CMK (cell line): ENCODE measurements at places on chromosomes 11 and 22.

DNA sequence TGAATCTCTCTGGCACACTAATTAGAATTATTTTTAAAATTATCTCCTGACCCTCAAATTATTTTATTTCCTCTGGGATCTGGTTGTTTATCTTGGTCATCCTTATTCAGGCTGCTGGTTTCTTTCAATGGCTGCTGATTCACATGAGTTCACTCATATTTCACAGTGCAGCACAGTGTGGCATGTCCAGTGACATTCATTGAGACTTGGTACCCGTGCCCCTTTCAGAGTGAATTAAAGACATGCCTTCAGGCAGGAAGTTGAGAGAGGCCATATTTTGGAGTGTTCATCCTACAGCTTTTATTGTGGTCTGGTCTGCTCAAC, 13.5 kb downstream of the DCPS start:
- no peak for DNase-seq

DNA sequence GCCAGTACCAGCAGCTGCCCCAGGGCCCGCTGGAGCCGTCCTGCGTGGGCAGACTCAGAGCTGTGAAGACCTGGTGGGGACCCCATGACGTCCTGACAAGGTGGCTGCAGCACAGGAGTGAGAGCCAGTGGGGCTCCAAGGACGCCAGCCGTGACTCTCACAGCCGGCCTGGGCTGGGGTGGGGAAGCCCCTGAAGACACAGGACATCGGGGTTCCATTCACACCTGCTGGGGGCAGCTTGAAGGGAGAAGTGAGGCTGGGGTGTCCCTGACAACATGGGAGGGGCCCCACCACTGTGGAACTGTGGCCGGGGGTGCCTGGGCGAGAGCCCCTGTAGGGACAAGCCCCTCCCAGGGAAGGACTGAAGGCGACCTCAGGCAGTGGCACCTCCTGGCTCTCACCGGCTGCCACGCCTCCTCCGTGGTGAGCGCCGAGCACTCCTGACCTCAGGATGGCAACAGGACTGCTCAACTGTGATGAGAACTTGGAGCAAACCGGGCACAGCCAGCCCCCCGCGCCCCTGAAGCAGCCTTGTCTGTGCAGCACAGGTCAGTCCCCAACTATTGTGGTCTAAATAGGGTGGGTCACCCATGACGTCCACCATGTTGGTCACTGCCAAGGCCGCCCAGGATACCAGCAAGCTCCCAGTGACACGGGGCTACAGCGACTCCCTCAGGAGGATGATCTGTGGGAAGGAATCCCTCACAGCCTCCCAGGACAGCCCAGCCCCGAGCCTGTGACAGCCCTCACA, 22.7 kb upstream of the IL17REL start:
- no peak for DNase-seq

DNA sequence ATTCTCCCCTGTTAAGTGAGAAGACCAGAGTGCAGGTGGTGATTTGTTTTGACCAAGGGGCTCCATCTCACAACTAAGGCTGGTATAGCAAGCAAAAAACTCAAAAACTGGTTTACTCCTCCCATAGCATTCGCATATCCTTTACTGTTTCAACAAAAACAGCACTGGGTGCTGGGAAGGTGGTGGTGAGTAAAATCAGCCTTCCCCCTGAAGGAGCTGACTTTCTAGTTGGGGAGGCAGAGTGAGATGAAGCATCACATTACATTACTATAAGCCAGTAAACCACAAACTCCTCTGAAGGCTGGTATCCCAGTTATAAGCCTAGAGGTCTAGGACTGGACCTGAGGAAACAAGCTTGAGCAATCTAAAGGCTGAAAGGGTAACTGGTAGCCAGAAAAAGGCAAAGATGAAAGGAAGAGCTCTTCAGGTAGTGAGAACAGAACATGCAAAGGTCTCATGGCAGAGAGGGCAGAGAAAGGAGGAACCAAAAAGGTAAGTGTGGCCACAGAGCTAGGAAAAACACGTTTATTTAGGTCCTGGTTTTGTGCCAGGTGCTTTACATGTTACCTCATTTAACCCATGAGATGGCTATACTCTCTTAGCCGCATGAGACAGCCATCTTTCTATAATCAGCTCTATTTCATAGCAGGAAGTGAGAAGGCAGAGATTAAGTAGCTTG, 22.3 kb downstream of the TMEM123 start:
- DNase-seq, result no peak

GRCh38 chr11:61679296-61679695, 895 bp upstream of the DAGLA start:
- DNase-seq, result no peak

DNA sequence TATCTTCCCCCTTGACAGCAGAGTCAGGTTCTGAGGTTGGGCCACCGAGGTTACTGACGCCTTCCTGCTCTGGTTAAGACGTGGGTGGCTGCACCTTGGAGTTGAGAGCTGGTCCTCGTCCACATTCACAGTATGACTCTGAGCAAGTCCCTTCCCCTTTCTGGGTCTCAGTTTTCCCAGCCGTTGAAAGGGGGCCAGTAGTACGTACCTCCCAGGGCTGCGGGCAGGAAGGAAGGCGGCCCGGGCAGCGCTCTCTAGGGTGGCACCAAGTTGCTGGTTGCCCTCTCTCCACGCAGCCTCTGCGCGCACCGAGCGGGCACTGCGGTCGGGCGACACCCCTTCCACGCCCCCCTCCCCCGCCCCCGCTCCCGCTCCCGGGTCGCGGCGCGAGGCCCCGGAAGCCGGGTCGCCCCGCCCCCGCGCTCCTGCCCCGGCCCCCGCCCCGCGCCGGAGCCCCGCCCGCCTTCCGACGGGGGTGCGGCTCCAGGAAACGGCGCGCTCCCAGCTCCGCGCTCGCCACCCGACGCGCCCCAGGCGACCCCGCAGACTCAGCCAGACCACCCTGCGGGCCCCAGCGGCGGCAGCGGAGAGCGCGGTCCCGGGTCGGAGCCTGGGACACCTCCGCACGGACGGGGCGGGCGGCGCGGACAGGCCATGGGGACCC, at the start of gene EHBP1L1:
TSS of gene EHBP1L1 (plus strand) at position 486 of the 664 bp plus-strand sequence. CDS start 250 bp downstream, outside the sequence.
- peak; percentile 78 for DNase-seq

DNA sequence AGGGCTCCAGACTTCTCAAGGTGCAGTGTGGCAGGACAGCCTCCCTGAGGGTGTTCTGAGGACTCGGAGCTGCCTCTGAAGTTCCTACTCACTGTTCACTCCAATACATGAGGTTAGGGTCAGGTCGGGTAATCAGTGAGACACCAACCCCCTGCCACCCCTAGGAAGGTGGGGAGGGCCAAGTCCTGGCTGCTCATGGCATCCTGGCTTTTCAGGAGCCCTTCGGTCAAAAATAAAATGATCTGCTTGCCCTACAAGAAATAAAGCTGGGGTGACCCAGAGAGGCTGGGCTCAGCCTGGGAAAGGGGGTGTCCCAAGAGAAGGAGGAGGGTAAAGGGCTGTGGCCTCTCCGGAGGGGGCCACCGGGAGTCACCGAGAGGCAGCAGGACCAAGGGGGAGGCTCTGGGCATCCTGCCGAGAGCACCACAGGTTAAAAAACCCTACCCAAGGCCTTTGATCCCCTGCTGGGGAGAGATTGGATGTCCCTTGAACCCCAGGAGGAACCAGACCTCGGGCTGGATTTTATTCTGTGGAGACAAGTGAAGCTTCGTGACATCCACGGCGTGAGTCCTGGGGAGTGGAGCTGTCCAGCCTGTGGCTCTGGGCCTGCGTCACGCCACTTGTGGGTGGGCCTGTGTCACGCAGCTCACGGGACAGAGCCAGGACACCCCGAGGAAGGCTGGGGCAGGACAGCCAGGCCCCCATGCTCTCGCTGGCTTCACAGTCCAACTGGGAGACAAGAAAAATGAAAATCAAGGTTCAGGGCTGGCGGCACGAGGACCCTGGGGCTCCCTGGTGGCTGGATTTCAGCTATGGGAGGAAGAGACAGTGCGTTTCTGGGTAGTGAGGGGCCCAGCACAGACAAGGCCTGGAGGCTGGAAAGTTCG, 102.2 kb upstream of the FGF3 start:
- DNase-seq, result no peak

- DNase-seq, result no peak
Observed at GRCh38 chr22:30301995-30302809, 12.9 kb upstream of the CASTOR1 start.

DNA sequence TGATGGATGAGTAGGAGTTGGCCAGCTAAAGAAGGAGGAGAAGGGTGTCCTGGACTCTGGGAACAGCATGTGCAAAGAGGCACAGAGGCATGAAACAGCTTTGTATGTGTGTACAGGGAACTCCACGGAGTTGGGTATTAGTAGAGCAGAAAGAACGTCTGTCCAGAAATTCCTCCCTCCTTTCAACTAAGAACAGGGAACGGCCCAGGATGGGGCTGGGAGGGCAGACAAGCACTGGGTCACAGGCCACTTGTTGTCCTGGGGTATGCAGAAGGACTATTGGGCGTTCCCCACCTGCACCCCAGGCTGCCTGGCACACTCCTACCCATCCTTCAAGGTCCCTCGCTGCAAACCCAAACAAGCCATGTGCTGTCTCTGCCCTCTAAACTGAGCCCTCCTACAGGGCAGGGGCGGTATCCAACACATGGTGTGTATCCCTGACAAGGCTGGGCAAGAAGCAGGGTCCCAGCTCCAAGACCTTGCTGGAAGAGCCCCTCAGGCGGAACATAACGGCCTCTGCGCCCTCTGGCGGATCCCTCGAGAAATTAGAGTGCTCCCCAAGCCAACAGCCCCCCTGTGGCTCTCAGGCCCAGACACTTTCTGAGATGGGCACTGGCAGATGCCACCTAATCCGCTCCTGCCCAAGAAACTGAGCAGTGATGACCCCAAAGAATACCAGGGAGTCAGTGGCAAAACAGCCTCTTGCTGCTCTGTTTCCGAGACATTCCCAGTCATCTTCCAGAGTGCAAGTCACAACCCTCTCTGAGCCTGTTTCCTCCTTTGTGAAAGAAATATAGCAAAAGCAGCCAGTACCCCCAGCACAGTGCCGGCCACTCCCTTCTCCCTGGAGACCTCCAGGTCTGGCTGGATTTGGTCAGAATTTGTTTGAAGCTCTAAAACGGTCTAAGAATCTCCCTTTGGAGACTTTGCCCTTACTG, 1.6 kb upstream of the ELFN2 start:
- peak; percentile 26 for DNase-seq

DNA sequence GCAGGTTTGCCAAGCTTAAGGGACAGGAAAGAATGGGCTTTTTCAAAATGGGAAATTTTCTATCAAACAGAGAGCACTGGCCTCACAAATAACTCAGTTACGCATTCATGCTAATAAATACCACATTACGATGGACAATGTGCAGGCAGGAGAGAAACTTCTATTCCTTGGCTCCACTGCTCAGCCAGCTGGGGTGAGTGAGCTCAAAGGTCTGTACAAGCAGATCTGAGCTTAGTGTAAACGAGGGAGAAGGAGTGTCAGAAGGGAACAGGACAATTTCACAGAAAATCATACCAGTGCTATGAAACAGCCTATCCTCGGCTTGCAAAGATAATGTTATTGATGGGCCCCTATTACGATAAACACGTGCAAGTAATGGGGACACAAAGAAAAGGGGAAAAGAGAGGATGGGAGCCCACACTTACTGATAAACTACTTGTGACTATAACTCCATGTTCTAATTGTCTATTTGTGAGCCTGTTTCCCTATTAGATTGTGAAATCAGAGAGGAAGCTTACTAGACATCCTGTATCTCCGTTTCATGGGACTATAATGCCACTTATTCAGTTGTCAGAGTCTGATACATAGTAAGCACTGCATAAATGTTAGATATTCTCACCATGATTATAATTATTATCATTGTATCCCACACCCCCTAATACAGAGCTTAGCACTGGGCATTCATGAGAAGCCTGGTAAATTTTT, 46.3 kb downstream of the AMOTL1 start:
- DNase-seq, result no peak

DNA sequence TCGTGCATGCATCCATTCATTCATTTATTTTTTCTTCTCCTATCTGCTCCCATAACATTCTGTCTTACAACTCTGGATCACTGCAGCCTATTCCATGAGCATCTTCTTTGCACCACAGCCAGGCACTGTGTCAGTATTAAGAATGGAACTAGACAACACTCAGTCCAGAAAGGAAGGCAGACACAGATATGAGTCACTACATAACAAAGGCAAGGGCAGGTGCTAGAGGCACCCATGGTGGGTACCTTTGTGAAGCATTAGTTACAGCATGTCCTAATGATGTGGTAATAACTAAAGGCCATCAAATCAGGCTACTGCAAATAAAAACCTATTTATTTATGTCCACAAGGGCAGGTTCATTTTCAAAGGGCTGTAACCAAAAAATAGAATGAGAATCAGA, 28.1 kb downstream of the TENM4 start:
- DNase-seq, result no peak

DNA sequence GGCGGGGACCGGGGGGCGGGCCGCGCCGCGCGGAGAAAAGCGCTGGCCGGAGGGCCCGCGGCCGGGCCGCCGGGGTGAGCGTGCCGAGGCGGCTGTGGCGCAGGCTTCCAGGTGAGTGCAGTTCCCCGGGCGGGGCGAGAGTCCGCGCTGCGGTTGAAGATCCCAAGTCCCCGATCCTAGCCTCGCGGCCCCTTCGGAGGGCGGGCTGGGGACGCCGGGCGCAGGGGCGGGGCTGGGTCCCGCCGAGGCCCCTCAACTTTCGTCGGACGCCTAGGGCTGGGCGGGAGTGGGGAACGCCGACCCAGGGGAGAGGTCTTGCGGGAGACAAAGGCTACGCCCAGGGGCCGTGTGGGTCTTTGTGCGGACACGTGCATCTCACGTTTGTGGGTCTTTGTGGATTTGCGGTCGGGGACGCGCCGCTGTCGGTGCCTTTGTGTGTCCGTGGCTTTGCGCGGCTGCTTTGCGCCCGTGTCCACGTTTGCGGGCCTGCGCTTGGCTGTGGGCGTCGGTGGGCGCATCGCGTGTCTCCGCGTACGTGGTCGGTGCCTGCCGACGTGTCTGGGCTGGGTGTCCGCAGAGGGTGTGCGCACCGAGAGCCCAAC, at the start of gene TSKU:
TSS of gene TSKU (plus strand) at position 63 of the 602 bp plus-strand sequence. CDS start 12,261 bp downstream, outside the sequence.
- DNase-seq, result no peak

DNA sequence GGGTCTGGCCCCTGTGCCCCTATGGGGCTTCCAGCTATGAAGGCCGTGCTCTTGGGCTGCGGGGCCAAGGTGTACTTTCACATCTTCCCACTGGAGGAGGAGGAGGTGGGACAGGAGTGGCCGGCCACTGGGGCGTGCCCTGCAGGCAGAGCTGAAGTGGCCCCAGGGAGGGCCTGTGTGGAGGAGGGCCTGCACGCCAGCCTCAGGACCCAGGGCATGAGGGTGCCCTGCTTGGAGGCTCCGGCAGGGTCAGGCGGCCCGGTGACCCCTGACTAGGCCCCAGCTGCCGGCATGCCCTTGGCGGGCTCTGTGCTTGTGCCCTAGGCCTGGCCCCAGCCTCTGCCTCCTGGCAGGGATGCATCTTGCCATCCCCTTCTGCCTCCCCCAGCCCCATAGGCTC, 5.2 kb downstream of the PRR5 start:
- no peak for DNase-seq
